Pancreas (tissue), 10 donors: ENCODE measurements at places on chromosomes 13 and 19. TPM values are rescaled to one million over a fixed set of nuclear protein-coding genes. Genes with fewer than 3 reads are reported as not detected.

The ACTMAP gene
- 6.1 TPM for polyA plus RNA-seq

The CLDN10 gene
- 258 TPM for polyA plus RNA-seq

The ACP7 gene
- 0.42 TPM for polyA plus RNA-seq

The ZFP28 gene
- 2.7 TPM for polyA plus RNA-seq

The CAPN12 gene
- 46.3 TPM for polyA plus RNA-seq

The SCN1B gene
- polyA plus RNA-seq = 15.1 TPM

- no peak overlapping the region for H3K4me3 ChIP-seq
- H3K4me1 ChIP-seq = peaks cover 2% of the 10 kb centered on the region
- DNase-seq = no peak
- no peaks in the 10 kb centered on the region for H3K36me3 ChIP-seq
- no peak overlapping the region for H3K27ac ChIP-seq
- no peaks in the 10 kb centered on the region for H3K27me3 ChIP-seq
Observed at GRCh38 chr19:42121036-42121621, 11.1 kb downstream of the POU2F2 start.

DNA sequence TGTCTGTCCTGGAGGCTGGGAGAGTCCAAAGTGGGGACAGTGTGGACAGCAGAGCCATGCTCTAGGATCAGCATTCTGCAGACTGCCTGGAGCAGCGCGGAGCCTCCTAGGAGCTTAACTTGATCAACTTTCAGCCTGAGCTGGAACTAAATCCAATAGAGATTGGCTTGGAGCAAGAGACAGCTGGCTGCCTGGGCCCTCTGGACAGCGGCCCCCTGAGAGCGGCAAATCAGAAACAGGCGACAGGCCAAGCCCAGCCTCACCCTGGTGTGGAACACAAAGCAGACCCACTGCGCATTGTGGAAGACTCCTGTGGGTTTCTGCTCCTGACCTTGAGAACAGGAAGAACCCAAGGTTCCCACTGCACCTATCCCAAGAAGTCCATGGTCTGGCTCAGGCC is 462.2 kb downstream of the TSHZ3 start:
- H3K27me3 ChIP-seq = no peaks in the 10 kb centered on the region
- no peak overlapping the region for H3K27ac ChIP-seq
- no peaks in the 10 kb centered on the region for H3K4me1 ChIP-seq
- H3K36me3 ChIP-seq = no peaks in the 10 kb centered on the region
- DNase-seq = no peak

DNA sequence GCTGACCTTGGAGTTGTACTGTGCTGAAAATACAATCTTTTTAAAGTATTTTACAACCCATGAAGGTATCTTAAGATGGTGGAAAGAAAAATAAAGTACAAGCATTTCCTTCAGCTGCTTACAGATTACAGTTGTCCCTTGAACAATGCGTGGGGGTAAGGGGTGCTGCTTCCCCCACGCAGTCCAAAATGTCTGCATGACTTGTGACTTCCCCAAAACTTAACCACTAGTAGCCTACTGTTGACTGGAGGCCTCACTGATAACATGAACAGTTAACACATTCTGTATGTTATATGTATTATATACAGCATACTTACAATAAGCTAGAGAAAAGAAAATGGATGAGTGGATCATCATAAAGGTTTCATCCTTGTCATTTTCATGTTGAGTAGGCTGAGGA is 45.3 kb upstream of the ZNF599 start:
- no peaks in the 10 kb centered on the region for H3K27me3 ChIP-seq
- no peak overlapping the region for H3K4me3 ChIP-seq
- H3K36me3 ChIP-seq = no peaks in the 10 kb centered on the region
- H3K4me1 ChIP-seq = no peaks in the 10 kb centered on the region
- no peak overlapping the region for H3K27ac ChIP-seq

DNA sequence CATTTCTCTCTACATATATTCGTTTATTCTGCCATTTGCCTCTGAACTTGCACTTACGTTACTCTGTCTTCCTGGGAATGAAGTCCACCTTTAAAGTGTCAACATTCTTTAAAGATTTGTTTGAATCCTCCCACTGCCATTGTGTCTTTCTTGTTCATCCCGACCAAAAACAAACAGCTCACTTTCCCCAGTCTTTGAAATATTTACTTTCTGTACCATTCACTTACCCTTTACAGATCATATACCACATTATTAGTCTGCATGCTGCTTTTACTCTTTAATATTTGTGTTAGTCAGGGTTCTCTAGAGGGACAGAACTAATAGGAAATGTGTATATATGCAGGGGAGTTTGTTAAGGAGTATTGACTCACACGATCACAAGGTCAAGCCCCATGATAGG is 176.6 kb upstream of the STARD13 start:
- H3K4me1 ChIP-seq = no peaks in the 10 kb centered on the region
- no peaks in the 10 kb centered on the region for H3K36me3 ChIP-seq
- no peak overlapping the region for H3K4me3 ChIP-seq
- H3K27ac ChIP-seq = no peak overlapping the region
- no peaks in the 10 kb centered on the region for H3K27me3 ChIP-seq
- no peak for DNase-seq

DNA sequence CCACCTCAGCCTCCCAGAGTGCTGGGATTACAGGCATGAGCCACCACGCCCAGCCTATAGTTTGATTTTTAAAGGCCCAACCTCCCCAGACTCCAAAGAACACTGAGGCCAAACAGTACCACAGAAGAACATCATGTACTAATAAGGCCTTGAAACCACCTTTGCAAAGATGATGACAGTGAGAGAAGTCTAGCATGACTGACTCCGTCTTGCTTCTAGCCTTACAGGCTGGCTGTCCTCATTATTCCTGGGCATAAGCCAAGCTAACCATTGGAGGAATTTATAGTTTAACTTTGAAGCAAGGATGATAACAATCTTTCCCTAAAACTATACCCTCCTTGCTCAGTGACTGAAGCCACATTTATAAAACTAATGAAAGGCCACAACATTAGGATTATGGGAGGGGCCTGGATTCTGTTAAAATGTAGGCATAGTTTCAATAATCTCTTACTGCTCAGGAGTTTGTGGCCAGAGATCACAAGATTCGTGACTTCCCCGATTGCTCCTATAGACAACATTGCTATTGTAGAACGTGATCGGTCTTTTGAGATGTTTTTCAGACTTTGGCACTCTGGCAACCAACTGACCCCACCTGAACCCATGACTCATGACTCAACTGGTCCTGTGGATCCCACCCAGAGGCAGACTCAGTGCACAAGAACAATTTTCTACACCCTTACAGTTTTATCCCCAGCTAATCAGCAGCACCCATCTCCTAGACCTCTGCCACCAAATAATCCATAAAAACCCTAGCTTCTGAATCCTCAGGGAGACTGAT is 17.6 kb downstream of the GPR42 start:
- no peaks in the 10 kb centered on the region for H3K4me1 ChIP-seq
- no peak overlapping the region for H3K27ac ChIP-seq
- H3K27me3 ChIP-seq = no peaks in the 10 kb centered on the region
- H3K4me3 ChIP-seq = no peak overlapping the region

DNA sequence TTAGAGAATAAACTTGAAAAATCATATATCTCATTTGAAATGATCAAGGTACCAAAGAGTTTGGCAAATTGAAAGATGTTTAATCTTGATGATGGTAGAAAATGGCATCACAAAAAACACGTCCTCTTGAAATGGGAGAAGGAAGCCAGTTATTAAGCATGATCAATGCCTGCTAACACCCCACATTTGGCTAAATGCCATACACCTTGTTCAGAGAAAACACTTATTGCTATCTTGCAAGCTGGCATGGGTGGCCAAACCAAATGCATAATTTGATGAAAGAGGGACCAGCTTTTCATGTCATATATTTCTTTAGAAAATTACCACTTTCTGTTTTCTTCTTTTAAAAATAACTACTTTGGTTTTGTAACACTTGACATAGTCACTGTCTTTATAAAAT is 141.3 kb downstream of the ZAR1L start:
- no peak overlapping the region for H3K4me3 ChIP-seq
- no peak for DNase-seq
- H3K4me1 ChIP-seq = no peaks in the 10 kb centered on the region

- no peaks in the 10 kb centered on the region for H3K4me1 ChIP-seq
- no peak for DNase-seq
- H3K27ac ChIP-seq = no peak overlapping the region
- H3K4me3 ChIP-seq = no peak overlapping the region
- H3K36me3 ChIP-seq = no peaks in the 10 kb centered on the region
Observed at GRCh38 chr13:63299866-63300394, 1884.3 kb upstream of the PCDH20 start.

DNA sequence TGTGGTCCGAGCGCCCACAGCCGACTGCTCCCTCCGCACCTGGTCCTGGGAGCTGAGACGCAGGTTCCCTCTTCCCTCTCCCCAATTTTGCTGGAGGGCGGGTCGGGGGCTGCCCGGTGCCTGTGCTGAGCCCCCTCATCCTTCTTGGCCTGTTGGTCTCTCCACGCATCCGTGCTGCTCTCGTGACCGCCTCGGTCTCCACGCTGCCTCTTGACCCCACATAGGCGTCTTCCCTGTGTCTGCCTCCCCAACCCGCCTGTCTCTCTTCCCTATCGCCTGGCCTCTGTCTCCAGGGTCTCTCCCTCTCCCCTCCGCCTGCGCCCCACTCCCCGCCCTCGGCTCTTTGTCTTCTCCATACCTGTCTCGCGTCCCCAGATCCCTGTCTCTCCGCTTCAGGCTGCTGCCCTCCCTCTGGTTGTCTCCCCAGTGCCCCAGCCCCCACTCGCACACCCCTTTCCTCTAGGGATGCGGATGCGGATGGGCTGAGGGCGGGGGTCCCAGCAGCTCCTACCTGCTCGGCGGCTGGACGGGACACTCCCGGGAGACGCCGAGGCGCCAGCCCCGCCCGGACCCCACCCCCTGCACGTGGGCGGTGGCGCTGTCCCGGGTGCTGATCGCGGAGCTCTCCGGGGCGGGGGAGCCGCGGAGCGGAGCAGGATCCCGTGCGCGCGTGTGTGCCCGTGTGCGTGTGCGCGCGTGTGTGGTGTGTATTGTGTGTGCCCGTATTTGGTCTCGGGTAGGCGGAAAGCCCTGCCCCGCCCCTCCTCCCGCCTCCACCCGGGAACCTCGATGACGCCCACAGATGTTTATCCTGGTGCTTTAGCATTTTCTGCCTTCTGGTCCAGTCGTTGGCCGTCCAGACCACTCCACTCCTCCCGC is at the start of gene SYT5:
TSS of gene SYT5 (minus strand) at position 684 of the 879 bp plus-strand sequence. CDS start 1,248 bp downstream, outside the sequence.
- H3K27me3 ChIP-seq = no peaks in the 10 kb centered on the region
- no peak within 1 kb of the TSS for H3K27ac ChIP-seq
- H3K4me3 ChIP-seq = peak within 1 kb of the TSS; percentile 5
- no peaks in the 10 kb centered on the region for H3K36me3 ChIP-seq

DNA sequence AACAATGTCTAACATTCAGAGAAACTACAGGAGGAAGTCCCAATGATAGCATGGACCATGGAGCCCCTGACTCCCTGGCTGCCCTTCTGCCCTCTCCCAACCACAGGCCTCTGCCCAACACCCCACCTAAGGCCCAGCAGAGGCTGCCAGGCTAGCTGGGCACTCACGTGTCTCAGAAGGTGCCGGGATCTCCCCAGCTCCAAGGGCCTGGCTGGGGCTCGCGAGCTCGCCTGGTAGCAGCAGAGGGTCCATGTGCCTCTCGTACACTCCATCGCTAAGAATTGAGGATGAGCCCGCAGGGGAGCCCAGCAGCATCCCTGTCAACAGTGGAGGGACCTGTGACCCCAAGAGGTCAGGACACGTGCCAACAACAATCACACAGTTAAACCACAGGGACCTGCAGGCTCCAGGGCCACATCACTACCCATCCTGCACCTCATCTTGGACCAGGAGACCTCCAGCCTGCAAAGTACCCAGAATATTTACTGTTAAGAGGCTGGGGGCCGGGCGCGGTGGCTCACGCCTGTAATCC is 9.4 kb downstream of the ZSCAN18 start:
- DNase-seq = no peak
- no peaks in the 10 kb centered on the region for H3K27me3 ChIP-seq
- peaks cover 24% of the 10 kb centered on the region for H3K36me3 ChIP-seq

GRCh38 chr13:97318532-97318931 is 96.4 kb downstream of the MBNL2 start:
- no peaks in the 10 kb centered on the region for H3K27me3 ChIP-seq
- DNase-seq = no peak
- H3K4me1 ChIP-seq = no peaks in the 10 kb centered on the region
- no peak overlapping the region for H3K27ac ChIP-seq

DNA sequence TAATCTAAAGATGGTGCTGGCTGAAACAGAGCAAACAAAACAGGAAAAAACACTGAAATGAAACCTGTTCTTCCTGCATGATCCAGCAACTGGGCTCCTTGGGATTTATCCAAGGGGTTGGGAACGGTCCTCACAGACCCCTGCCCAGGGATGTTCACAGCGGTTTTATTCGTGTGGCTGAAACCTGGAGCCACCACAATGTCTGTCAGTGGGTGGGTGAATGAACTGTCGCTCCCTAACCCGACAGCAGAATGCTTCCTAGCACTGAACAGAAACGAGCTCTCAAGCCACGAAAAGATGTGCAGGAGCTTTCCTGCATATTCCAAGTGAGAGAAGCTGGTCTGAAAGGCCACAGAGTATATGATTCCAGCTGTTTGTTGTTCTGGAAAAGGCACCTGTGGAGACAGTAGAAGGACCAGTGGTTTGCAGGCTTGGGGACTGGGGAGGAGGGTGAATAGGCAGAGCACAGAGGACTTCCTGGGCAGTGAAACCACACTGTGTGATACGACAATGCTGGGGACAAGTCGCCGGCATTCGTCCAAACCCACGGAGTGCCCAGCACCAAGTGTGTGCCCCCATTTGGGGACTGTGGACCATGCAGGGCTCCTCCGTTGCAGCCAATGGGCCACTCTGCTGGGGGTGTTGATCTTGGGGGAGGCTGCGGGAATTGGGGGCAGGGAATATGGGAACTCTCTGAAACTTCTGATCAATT is 73.9 kb downstream of the TEX29 start:
- no peak for DNase-seq
- no peaks in the 10 kb centered on the region for H3K36me3 ChIP-seq
- H3K4me1 ChIP-seq = no peaks in the 10 kb centered on the region
- no peak overlapping the region for H3K4me3 ChIP-seq

GRCh38 chr13:48383384-48383783 is 29.5 kb downstream of the LPAR6 start:
- no peak for DNase-seq
- H3K36me3 ChIP-seq = no peaks in the 10 kb centered on the region
- no peak overlapping the region for H3K4me3 ChIP-seq
- H3K27ac ChIP-seq = no peak overlapping the region
- no peaks in the 10 kb centered on the region for H3K27me3 ChIP-seq
- H3K4me1 ChIP-seq = no peaks in the 10 kb centered on the region
